ENCODE measurements at places on chromosomes 1 and 21. TPM values are rescaled to one million over a fixed set of nuclear protein-coding genes. Genes with fewer than 3 reads are reported as not detected.

The CENPL gene
- total RNA-seq = 4.0 TPM

The SLC27A3 gene
- total RNA-seq = 12.7 TPM

The LAX1 gene
- 1.3 TPM for total RNA-seq

The OLFML2B gene
- total RNA-seq = 1.1 TPM

The ADGRB2 gene
- 0.54 TPM for total RNA-seq

The IQGAP3 gene
- 1.9 TPM for total RNA-seq

The S100A5 gene
- 0.27 TPM for total RNA-seq

The HPCAL4 gene
- 0.27 TPM for total RNA-seq

The KIFAP3 gene
- 14.5 TPM for total RNA-seq

The GRHL3 gene
- not detected for total RNA-seq

The CNKSR1 gene
- 5.9 TPM for total RNA-seq

The NMNAT2 gene
- under 0.01 TPM for total RNA-seq

The HCN3 gene
- total RNA-seq = 4.6 TPM

The PTGER3 gene
- total RNA-seq = 1.9 TPM

The RNU1-2 gene
- total RNA-seq = under 0.01 TPM

The SLC19A1 gene
- total RNA-seq = 24.0 TPM

The FCRL2 gene
- total RNA-seq = under 0.01 TPM

The TRIM17 gene
- total RNA-seq = 0.27 TPM

The LGR6 gene
- 0.54 TPM for total RNA-seq

The LAPTM5 gene
- total RNA-seq = 352 TPM

The CLDN19 gene
- under 0.01 TPM for total RNA-seq

The MGST3 gene
- total RNA-seq = 71.1 TPM

The SPTA1 gene
- 10.2 TPM for total RNA-seq

The LEPR gene
- 3.5 TPM for total RNA-seq

The SPRR1B gene
- total RNA-seq = not detected

The KIF17 gene
- 0.27 TPM for total RNA-seq

The FCER1G gene
- 5.1 TPM for total RNA-seq

The RNASEL gene
- total RNA-seq = 5.9 TPM

The TSACC gene
- not detected for total RNA-seq

The FCRL5 gene
- 1.1 TPM for total RNA-seq

The CNR2 gene
- total RNA-seq = 1.3 TPM

The LY9 gene
- total RNA-seq = 1.3 TPM

The CELA2B gene
- total RNA-seq = not detected

The TGFBR3 gene
- 0.27 TPM for total RNA-seq

The TNFRSF4 gene
- total RNA-seq = 4.3 TPM

The CMPK1 gene
- 18.9 TPM for total RNA-seq

The RAB42 gene
- total RNA-seq = 1.6 TPM

The PAQR6 gene
- 2.2 TPM for total RNA-seq

The C1orf115 gene
- 1.1 TPM for total RNA-seq

The HOOK1 gene
- total RNA-seq = 1.3 TPM

The CACNA1S gene
- not detected for total RNA-seq

The CDKN2C gene
- total RNA-seq = 9.2 TPM
